ENCODE measurements at places on chromosomes 1 and 21.
A peak's percentile ranks its signal among the peaks of the same experiment; 100 is the strongest.

DNA sequence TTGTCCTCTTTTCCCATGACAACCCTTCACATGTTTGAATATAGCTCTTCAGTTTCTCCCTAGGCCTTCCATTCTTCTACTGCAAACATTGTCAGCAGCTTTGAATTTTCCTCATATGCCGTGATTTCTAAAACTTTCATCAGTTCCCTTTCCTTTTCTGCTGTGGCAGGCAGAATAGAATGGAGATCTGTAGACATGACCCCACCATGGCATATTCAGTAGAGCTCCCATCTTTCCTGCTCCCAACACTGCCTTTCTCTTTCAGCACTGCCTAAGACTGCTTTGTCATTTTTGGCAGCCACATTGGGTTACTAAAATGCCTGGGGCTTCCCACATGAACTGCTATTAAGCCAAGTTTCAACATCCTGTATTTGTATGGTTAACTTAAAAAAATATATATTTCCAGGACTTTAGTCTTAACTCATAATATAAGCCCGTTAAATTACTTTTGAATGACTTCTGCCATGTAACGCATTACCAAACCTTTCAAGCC lies 60.9 kb downstream of the TBX19 start:
- no peak for DNase-seq

GRCh38 chr1:193487722-193488121 lies 301.3 kb upstream of the B3GALT2 start:
- no peak for DNase-seq

- no peak for DNase-seq
Observed at GRCh38 chr1:86119214-86119764, 37.3 kb downstream of the COL24A1 start.

GRCh38 chr1:202288177-202288576 lies 53.6 kb downstream of the UBE2T start:
- DNase-seq, result no peak

- DNase-seq, result no peak
Observed at GRCh38 chr1:30284226-30284625, 439.2 kb downstream of the MATN1 start.

GRCh38 chr1:20696397-20697333 lies 21.1 kb downstream of the KIF17 start:
- peak; percentile 73 for DNase-seq

GRCh38 chr1:39900662-39901463 lies 854 bp downstream of the MYCL start:
- no peak for DNase-seq

DNA sequence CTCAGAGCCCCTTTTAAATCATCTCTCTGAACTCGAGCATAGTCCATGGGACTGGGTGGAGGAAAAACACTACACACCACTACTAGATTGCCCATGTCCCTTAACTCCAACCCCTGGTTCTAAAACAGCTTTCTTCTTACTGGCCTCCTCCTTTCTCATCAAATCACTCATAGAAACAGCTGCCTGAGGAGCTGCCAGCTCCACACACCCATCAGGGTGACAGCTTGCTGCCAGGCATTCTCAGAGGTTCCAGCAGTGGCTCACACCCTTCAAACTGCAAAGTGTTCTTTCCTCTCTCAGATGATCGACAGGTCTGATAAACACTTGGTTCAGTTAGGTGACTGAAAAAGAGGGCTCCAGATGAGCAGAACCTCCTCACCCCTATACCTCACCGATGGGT lies 543.0 kb upstream of the PLXNA2 start:
- DNase-seq, result no peak

DNA sequence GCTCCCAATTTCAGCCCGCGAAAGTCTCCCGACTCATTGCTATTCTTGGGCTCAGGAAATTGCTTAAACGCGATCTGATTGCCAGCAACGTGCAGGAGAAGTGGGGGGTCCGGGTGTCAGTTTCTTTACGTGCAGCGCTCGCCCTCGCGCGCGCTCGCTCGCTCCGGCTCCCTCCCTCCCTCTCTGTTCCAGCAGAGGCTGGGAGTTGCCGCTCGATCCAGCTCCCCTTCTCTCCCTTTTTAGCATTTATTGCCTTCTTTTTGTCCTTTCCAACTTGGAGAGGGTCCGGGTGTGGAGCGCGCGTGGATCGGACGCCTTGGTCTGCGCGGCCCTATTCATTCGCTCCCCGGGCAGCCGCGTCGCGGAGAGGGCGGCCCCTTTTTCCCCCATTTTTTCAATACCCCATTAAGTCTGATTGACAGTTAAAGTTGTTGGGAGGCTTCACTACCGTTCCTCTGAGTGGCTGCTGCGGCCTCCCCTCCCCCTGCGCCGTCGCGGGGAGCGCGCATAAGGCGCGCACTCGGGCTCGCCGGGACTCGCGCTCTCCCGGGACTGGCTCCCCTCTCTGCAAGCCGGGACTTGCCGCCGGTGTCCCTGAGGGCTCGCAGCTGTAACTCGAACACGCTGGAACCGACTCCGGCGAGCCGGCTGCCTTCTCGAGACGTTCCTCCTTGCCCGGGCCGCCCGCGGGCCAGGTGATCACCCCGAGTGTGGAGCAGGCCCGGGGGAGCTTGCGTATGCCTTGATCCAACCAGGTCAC lies at the start of gene DHRS3:
Gene DHRS3, minus strand, starts transcription at position 310 of the 760 bp plus-strand sequence. CDS start 862 bp downstream, outside the sequence.
- DNase-seq, result peak; percentile 81

GRCh38 chr1:101365878-101366277 lies 129.1 kb downstream of the S1PR1 start:
- DNase-seq, result no peak

GRCh38 chr1:64005801-64006200 lies 197.6 kb upstream of the UBE2U start:
- DNase-seq, result no peak

- DNase-seq, result no peak
Observed at GRCh38 chr1:154503898-154504297, 1.7 kb upstream of the SHE start.

DNA sequence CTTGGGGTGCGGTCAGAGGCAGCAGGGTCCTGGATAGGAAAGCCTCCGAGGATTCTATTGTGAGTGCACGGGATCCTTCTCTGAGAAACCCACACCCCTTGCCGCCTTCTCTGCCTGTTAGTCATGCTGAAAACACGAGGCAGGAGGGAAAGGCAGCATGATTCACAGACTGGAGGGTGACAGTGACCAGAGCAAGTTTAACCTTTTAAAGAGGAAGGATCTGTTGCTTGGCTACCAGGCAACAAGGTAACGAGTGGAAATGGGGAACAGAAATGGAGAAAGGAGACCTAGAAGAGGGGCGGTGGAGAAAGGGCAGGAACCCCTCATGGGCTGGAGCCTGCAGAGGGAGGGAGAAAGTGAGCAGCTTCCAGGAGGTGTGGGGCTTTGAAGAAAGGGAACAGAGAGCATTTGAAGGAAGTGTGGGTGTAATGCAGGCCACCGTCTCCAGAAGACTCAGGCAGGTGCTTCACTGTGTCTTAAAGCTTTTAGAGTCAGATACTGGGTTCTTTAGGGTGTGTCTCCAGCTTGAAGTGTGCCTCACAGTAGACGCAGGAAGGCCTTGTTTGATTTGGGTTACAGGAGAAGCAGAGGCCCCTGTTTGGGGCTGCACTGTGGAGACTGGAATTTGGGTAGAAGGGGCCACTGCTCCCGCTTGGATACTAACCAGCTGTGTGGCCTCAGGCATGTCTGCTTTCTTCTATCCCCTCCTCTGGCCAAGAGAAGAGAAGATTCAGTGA lies 19.1 kb downstream of the OPTC start:
- no peak for DNase-seq

GRCh38 chr1:9688599-9688998 lies 37.1 kb downstream of the PIK3CD start:
- DNase-seq, result no peak

GRCh38 chr1:48003741-48004531 lies 6.8 kb upstream of the TRABD2B start:
- no peak for DNase-seq

- DNase-seq, result no peak
Observed at GRCh38 chr1:40676501-40676900, 11.0 kb upstream of the RIMS3 start.

DNA sequence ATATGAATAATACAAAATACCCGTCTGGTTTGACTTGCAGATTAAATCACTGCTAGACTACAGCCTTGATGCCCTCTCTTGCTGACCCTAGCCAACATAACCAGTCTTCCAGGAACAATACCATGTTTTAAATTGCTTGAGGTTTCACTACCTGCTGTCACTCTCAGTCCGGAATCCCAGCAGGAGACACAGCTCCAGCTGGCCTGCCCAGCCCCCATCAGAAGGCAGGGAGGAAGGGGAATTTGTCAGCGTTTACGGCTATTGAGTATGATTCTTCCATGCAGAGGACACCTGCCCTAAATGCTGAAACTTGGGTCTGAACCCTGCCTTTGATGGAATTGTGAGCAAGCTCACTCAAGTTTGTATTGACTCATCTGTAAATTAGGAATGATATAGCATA lies 33.0 kb downstream of the ZNF496 start:
- no peak for DNase-seq

DNA sequence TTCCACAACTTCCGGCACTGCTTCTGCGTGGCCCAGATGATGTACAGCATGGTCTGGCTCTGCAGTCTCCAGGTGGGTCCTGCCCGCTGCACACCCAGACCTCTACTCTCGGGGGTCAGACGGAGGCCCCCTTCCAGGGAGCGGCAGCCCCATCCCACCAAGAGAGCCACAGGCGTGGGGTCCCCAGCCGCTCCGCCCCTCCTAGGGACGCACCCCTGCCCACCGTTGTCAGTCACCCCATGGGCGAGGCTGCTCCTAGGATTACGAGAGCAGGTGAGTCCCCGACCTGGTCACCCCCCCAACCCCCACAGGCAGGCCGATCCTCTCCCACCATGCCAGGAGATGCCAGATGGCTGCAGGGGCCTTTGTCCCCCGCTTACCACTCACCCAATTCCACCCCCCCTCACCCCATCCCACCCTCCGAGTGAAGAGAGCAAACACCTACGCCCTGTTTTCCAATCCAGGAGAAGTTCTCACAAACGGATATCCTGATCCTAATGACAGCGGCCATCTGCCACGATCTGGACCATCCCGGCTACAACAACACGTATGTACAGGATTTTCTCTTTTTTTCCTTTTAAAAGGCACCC lies 107.0 kb downstream of the PDE9A start:
- no peak for DNase-seq

GRCh38 chr1:239008568-239008967 lies 377.8 kb upstream of the CHRM3 start:
- DNase-seq, result no peak

GRCh38 chr1:22413799-22414198 lies 37.9 kb upstream of the ZBTB40 start:
- no peak for DNase-seq

DNA sequence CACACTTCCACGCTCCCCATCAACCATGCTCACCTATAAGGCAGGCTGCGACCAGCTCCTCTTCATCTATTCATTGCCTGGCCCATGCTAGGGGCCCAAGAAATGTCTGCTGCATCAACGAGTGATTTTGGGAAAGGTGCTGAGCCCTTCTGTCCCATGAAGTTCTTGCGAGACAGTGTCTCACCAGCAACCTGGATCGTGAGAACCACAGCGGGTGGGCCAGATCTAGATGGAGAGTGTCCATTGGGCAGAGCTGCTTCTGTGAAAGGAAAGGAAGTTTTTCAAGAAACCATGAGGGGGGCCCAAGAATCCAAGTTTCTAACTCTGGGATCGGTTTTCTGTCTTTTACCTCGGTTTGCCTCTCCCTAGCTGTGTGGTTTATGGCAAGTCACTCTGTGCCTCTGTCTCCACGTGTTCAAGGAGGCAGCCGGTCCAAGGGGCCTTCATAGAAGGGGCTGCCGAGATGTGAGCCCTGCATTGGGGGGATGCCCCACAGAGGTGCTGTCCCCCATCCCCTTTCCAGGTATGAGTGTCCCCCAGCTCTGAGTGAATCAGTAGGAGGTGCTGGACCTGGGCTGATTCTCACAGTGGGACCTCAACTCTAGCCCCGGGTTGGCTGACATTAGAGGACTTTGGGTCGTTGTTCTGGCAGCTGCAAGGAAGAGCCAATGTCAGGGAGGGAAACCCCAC lies 8.3 kb upstream of the PADI1 start:
- DNase-seq, result no peak

GRCh38 chr1:179709841-179710329 lies 33.2 kb upstream of the FAM163A start:
- DNase-seq, result peak; percentile 55

GRCh38 chr1:230543085-230543484 lies 99.2 kb upstream of the COG2 start:
- DNase-seq, result no peak

- peak; percentile 75 for DNase-seq
Observed at GRCh38 chr1:5477716-5478115, 514.5 kb downstream of the NPHP4 start.

DNA sequence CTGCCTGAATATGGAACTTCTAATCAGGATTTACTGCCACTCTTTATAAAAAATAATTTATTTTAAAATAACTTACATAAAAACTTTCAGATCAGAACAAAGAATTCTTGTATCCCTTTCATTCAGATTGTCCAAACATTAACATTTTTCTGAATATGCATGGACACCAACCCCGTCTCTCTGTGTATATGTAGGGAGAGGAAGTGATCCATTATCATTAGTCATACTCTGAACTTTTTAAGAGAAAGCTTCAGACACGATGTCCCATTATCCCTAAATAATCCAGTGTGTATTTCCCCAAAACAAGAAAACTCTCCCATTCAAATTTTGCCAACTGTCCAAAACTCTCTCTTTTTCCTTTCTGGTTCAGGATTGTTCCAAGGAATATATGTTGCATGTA lies 122.3 kb upstream of the CXADR start:
- no peak for DNase-seq

- DNase-seq, result no peak
Observed at GRCh38 chr1:204994086-204994862, 48.7 kb upstream of the CNTN2 start.

GRCh38 chr21:33232291-33233034 lies 2.7 kb downstream of the IFNAR2 start:
- DNase-seq, result no peak

GRCh38 chr1:213914392-213914791 lies 73.4 kb upstream of the PROX1 start:
- no peak for DNase-seq

GRCh38 chr1:41044187-41044586 lies 22.7 kb upstream of the SLFNL1 start:
- DNase-seq, result no peak

GRCh38 chr1:100246738-100247137 lies 2.9 kb downstream of the DBT start:
- DNase-seq, result no peak

DNA sequence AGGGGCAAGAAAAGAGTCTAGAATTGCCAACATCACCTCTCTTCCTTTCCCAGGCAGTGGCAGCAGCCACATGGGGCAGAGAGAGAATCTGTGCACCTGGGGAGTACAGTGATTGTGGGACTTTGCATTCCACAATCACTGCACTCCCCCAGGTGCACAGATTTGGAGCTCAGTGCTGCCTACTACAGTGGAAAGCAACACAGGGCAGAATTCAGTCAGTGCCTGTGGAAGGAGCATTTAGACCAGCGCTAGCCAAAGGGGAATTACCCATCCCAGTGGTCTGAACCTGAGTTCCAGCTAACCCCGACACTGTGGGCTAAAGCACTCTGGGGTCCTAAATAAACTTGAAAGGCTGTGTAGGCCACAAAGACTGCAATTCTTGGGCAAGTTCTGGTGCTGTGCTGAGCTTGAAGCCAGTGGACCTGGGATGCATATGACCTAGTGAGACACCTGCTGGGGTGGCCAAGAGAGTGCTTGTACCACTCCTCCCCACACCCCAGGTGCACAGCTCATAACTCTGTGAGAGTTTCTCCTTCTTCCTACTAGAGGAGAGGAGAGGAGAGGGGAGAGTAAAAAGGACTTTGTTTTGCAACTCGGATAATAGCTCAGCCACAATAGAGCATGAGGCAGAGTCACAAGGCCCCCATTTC lies 50.3 kb downstream of the NUP210L start:
- DNase-seq, result no peak

Measured in putamen (tissue), 1 donor.